GM18507 (cell line): ENCODE measurements at places on chromosomes 5 and 9.

DNA sequence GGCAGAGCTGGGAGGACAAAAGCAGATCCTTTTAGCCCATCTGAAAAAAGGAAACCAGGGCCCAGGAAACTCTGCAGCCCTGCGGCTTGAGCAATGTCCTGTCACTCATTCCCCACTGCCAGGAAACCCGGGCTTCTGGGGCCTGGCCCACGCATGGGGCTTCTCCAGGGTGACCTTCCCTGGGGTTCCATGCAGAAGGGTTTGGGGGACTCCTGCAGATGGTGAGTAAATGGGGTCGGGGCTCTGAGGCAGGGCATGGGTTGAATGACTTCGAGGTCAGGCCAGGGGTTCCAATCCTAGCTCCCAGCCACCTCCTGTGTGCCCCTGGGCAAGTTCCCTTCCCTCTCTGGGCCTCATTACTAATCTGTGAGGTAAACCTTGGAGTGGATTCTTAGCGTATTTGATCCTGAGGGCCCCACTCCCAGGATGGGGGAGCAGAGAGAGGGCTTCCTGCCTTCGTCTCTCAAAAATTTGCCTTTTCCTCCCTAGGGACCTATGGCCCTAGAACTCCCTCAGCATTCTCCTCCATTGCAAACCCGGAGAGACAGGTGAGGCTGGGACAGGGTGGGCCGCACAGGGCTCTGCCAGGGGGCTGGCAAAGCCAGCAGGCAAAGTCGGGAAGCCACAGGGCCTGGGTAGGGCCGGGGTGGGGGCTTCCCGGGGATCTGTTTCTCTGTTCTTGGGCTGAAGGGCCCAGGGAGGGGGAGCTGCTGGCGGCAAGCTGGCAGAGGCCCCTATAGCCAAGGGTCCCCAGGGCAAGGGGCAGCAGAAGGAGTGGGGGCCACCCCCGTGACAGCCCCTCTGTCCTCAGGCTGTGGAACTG lies 25.8 kb downstream of the ADGRD2 start:
- DNase-seq, result no peak

- no peak for DNase-seq
These were observed 94.9 kb downstream of the BASP1 start for GRCh38 chr5:17312358-17312757.

DNA sequence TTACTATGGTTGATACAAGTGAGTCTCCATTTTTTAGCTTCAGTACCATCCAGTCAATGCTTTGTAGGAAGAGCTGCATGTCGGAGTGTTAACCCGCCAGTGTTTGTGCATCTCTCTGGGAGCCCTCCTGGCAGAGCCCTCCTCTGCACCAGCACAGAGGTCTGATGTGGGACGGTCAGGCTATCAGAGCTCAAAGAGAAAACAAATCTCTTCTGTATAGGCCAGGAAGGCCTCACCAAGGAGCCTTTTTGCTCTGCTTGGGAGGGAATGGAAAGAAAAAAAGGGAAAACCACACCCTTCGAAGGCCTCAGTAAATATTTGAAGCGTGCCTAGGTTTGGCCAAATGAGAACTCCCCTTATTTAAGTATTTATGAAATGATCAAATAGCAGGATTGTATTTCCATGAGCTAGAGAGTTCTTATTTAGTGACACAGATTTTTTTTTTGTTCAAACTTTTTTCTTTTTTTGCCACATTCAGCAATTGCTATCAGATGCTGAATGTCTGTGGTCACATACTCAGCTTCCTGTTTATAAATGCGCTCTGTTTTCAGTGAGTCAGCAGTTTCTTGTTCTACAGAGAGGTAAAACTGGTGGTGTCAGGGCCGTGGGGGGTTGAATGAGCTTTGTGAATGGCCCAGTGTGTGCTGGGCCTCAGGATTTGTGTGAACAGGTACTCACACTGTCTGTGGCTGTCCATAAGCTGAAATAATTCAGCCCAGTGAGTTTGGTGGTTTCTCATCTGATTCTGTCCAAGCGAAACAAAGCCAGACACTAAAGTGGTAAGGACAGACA lies 226.6 kb downstream of the SNX18 start:
- no peak for DNase-seq

- DNase-seq, result no peak
These were observed 102.7 kb upstream of the CD180 start for GRCh38 chr5:67299231-67299735.

- no peak for DNase-seq
These were observed 86.5 kb upstream of the CCDC180 start for GRCh38 chr9:97220894-97221477.
